Right lung (tissue), 10 donors: ENCODE measurements at places on chromosomes 3 and 15. TPM values are rescaled to one million over a fixed set of nuclear protein-coding genes. Genes with fewer than 3 reads are reported as not detected.

NAA50 gene
- polyA plus RNA-seq, result 109 TPM

AADAC gene
- 0.81 TPM for polyA plus RNA-seq

CCR1 gene
- polyA plus RNA-seq, result 8.0 TPM

- DNase-seq, result no peak
Observed at GRCh38 chr15:71654720-71655174, 155.6 kb upstream of the NR2E3 start.

GABRR3 gene
- polyA plus RNA-seq, result not detected
